Neuronal stem cell (in vitro differentiated cells): ENCODE measurements at places on chromosomes 13 and 19.

- no peak for DNase-seq
Measured at GRCh38 chr19:6062961-6063575, 47.2 kb downstream of the RFX2 start.

GRCh38 chr13:41495044-41495443 lies 37.7 kb downstream of the RGCC start:
- DNase-seq: no peak

GRCh38 chr13:29906432-29907011 lies 56.1 kb upstream of the UBL3 start:
- no peak for DNase-seq

GRCh38 chr19:46542428-46543230 lies 47.0 kb upstream of the PNMA8B start:
- DNase-seq: peak; percentile 89

- no peak for DNase-seq
Measured at GRCh38 chr13:77737583-77738200, 40.2 kb downstream of the SLAIN1 start.

DNA sequence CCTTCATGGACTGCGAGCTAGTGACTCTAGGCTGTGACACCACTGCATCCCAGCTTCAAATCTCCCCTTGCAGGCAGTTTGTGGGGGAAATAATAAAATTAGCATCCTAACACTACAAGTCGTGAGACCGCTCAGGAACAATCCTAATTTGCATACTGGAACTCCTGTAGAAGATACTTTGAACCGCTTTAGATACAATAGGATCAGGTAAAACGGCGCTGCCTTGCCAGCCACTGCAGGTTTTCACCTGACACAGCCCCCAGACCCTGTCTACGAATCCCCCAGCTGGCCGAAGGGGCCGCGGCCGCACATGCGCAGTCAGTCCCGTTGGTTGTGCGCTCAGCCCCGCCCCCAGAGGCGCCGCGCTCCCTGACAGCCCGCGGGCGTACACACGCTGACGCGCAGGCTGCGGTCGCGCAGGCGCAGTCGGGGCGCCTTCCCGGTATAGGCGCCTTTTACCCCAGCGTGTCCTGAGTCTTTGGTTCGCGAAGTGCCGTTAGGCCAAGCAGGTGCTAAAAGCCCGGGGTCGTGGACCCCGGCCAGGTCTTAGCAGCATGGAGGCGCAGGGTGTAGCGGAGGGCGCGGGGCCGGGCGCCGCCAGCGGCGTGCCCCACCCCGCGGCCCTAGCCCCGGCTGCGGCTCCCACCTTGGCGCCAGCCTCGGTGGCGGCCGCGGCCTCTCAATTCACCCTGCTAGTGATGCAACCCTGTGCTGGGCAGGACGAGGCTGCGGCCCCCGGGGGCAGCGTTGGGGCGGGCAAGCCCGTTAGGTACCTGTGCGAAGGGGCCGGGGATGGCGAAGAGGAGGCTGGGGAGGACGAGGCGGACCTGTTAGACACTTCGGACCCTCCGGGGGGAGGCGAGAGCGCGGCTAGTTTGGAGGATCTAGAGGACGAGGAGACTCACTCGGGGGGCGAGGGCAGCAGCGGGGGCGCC lies at the start of gene RFXAP:
Gene RFXAP, plus strand, starts transcription at position 419 of the 935 bp plus-strand sequence. Its CDS starts 136 bp downstream, at position 555.
- DNase-seq: peak; percentile 90

- peak; percentile 76 for DNase-seq
Measured at GRCh38 chr19:37251308-37252229, 33.6 kb downstream of the ZNF383 start.

DNA sequence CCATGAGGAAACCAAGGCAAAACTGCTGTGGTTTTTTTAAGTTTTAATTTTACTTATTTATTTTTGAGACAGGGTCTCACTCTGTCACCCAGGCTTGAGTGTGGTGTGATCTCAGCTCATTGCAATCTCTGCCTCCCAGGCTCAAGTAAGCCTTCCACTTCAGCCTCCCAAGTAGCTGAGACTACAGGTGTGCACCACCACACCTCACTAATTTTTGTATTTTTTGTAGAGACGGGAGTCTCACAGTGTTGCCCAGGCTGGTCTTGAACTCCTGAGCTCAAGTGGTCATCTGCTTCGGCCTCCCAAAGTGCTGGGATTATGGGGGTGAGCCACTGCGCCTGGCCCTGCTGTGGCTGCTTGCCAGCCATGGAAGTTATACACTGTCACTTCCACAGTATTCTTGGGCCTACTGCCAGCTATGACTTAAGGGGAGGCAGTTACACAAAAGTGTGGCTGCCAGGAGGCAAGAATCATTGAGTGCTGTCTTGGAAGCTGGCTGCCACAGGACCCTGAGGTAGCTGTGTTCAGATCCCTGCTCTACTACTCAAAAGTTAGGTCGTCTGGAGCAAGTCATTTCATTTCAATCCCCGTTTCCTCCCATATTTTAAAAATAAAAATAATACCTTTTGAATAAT lies 12.7 kb downstream of the FARP1 start:
- no peak for DNase-seq

GRCh38 chr13:77536358-77536757 lies 852 bp downstream of the SCEL start:
- no peak for DNase-seq

- DNase-seq: no peak
Measured at GRCh38 chr13:48167866-48168265, 65.1 kb upstream of the ITM2B start.

DNA sequence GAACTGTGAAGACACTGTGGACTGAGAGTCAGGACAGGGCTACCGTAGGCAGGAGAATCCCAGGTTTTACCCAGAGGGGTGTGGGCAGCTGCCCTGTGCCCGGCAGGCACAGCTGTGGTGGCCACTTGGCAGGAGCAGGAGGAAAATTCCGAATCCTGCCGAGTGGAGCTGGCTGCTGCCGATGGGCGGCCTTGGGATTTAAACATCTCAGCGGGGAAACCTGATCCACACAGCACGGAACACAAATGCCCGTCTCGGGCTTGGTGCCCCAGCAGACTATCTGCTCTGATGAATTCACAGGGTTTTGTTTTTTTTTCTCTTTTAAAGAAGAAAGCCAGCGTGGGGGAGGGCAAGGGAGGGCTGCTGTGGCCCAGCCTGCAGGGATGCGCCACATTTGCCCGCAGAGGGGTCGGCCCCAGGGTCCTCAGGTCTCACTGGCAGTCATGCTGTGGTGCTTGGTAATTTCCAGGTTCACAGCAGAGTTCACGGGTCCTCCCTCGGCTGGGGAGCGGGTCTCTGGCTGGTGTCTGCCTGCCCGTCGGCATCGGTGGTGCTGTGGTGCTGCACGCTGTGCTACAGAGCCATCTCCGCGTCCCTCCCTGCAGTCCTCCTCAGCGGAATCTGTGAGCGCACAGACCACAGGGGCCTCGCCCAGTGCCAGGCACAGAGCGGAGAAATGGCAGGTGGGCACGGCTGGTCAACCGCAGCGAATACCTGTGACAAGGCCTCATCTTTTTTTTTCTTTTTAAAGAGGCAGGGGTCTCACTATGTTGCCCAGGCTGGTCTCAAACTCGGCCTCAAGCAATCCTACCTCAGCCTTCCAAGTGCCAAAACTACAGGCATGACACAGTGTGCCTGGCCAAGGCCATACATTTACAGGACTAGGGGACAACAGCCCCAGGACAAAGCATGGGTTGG lies 28.1 kb downstream of the MPND start:
- DNase-seq: no peak

DNA sequence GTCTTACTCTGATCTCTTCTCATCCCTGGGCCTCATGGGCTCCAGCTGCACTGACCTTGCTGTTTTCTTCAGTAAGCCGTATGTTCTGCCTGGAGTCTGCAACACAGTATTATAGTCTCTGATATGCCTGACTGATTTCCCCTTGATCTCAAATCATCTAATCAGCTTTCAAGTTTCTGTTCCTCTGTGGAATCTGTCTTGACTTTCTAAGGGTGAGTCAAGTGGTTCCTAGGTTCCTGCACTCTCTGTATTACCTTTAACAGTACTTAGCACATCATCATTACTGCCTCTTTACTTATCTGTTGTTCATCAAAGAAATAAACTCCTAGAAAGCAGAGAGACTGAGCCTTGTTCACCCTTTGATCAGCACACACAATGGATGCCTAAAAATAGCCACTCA lies 350.7 kb downstream of the LMO7 start:
- DNase-seq: no peak

GRCh38 chr19:6011794-6012193 lies 33.9 kb upstream of the RANBP3 start:
- no peak for DNase-seq

GRCh38 chr13:86870444-86870843 lies 800.7 kb upstream of the SLITRK5 start:
- no peak for DNase-seq

DNA sequence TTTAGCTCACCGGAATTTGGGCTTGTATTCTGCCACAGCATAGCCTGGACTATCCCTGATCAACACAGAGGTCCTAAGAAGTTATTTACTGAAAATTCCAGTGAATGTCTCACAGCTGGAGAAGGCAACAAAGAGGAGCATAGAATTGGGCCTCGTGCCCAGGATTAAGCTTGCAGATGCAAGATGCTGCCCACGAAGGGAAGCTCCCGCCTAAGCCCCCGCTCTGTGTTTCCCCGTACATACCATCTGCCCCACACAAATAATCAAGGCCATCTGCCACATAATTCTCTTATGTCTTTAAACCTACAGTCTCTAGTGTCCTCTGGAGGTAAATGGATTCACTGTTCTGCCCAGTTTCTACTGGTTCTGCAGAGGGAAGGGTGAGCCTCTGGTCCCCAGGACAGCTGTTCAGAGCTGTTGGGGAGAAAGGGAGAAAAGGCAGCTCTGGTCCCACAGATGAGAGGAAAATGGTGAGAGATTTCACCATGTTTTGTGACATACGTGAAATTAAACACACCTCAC lies 7.4 kb upstream of the TPP2 start:
- no peak for DNase-seq

GRCh38 chr19:1057176-1057855 lies 9.7 kb upstream of the ARHGAP45 start:
- DNase-seq: no peak

DNA sequence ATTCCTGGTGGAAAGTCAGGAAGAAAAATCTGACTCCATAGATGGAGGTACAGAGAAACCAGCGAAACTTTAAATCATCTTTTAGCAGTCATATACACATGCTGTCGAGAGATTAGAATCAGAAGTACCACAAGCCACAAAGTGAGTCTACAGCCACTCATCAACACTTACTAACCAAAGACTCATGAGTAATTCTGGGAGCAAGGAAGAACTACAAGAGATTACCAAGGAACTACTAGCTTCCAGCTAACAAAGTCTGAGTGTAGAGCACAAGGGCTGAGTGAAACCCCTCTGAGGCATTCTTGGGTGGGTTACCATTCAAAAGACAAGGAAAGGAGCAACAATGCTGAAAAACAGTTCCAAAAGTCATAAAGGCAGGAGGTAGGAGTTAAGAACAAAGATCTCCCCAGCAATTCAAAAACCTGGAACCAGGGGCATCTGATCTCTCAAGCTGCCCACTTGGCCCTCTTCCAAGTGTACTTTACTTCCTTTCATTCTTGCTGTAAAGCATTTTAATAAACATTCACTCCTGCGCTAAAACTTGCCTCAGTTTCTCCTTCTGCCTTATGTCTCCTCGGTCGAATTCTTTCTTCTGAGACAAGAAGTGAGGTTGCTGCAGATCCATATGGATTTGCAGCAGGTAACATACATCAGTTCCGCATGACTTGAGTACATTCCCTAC lies 13.0 kb downstream of the RBM26 start:
- DNase-seq: no peak

GRCh38 chr19:19348266-19348665 lies 27.6 kb downstream of the MAU2 start:
- DNase-seq: no peak

DNA sequence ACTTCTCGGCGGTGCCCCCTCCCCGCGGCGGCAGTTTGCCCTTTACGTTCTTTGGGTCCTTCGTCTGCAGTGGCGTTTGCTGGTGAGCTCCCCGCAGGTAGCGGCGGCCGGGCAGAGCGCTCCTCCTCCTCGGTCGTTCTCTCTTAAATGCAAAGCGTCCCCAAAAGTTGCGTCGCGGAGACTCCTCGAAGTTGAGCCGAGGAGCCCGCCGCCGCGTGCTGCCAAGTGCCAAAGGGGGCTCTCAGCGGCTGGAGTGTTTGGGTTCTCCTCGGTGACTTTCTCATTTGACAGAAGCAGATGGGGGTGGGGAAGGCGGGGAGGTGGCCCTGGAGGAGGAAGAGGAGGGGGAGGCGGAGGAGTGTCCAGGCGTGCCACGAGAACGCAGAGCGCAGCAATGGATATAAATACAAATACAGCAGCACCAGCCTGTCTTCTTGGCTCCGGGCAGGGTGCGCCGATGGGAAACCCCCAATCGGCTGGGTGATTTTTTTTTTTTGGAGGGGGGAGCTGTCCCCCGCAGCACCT lies at the start of gene SOX21:
Gene SOX21, minus strand, starts transcription at position 259 of the 525 bp plus-strand sequence. CDS start 496 bp downstream, outside the sequence.
- DNase-seq: no peak

DNA sequence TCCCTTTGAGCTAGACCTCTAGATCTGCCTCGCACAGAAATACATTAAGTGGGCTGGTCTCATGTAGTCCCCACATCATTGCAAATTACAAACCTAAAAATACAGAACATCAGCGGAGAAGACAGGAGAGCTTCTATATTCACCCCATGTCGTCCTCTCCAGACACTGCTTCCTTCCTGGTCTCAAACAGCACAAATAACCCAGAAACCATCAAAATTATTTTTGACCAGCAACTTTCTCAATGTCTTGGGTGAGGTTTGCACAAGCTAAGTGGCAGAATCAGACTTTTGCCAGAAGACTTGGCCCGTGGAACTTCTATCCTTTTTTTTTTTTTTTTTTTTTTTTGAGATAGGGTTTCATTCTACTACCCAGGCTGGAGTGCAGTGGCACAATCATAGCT lies 28.2 kb downstream of the CLEC17A start:
- no peak for DNase-seq

DNA sequence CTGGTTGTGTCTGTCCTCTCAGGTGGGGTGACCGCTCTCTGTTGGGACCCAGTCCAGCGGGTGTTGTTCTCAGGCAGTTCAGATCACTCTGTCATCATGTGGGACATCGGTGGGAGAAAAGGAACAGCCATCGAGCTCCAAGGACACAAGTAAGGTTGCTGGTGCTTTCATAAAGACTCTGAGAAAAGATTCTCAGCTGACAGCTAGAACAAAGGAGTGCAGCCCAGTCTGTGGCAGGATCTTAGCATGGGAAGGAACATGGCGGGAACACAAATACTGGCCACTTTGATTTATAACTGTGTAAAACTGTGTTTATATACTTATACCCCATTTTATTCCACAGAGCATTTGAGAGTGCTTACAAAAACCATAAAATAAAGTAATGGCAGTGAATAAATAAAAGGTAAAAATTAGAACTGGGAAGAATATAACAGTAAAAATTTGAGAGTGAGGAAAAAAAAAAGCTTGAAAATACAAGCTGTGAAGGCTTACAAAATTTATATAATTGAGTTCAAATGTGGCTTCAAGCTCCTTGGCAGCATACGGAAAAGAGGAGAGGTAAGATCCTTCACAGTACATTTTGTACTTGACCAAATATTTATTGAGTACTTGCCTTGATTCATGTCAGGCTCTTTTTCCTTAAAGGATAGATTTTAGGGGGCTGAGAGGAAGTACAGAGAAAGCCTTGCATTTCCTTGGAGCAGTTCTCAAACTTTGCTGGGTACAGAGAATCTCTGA lies 64.8 kb downstream of the DHRS12 start:
- no peak for DNase-seq

DNA sequence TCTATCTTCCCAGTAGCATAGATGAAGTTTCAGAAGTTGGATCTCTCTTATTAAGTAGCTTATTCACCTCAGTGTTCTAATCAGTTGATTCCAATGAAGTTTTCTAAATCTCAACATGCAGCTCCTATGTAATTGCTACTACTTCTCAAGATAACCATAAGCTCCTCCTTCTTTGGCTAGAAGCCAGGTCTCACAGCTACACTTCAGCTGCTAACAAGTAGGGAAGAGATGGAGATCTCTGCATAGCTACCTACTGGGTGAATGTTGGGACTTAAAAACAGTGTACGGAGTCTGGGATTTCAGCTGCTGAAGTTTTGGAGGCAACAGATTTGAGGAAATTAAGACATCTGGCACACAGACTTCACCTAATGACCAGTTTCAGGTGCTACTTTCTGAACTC lies 661.0 kb downstream of the SLITRK1 start:
- no peak for DNase-seq
